ENCODE measurements at places on chromosomes 6 and 20.

- peak; percentile 100 for DNase-seq
Observed at GRCh38 chr6:161406646-161407045, 132.8 kb upstream of the AGPAT4 start.

- DNase-seq, result no peak
Observed at GRCh38 chr6:14711704-14712379, 534.0 kb upstream of the JARID2 start.

GRCh38 chr6:65790666-65791065 lies 83.6 kb upstream of the EYS start:
- DNase-seq, result no peak

- DNase-seq, result no peak
Observed at GRCh38 chr6:156650896-156651390, 126.2 kb upstream of the ARID1B start.

DNA sequence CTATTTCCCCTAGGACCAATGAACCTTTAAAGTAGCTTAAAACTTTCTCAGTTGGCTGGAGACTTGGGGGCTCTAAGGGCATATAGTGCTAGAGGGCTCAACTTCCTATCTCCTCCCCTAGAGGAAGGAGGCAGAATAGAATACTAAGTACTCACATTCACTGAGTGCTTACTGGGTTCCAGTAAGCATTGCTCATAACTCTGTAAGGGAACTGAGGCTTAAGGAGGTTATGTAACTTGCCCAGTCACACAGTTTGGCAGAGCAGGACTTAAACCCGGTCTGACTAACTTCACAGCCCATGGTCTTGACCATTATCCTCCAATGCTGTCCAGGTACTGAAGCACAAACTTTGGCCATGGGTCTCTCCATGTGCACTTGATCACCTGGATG lies 12.5 kb downstream of the SESN1 start:
- DNase-seq, result peak; percentile 75

DNA sequence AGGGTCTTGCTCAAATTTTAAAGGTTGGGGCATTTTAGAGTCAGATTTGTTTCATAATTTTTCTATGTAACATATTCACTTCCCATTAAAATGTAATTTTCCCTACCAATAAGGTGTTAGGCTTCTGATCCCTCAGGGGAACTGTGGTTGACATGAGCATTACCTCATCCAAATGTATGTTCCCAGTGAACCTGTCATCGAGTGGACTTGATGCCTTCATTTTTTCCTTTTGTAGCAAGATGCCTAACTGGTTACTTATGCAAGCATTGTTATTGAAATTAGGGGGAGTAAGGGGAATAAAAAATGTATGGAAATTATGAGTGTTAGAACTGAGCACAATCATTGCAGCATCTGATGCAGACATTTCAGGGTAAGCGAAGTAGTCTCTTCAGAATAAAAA lies 360.5 kb downstream of the BCKDHB start:
- DNase-seq, result no peak

GRCh38 chr6:160730911-160731310 lies 28.9 kb downstream of the PLG start:
- no peak for DNase-seq

- DNase-seq, result no peak
Observed at GRCh38 chr20:23666698-23667097, 22.1 kb downstream of the CST4 start.

GRCh38 chr20:60512443-60512842 lies 554.2 kb downstream of the CDH26 start:
- peak; percentile 7 for DNase-seq

GRCh38 chr6:16049168-16049567 lies 79.7 kb upstream of the MYLIP start:
- peak; percentile 7 for DNase-seq

DNA sequence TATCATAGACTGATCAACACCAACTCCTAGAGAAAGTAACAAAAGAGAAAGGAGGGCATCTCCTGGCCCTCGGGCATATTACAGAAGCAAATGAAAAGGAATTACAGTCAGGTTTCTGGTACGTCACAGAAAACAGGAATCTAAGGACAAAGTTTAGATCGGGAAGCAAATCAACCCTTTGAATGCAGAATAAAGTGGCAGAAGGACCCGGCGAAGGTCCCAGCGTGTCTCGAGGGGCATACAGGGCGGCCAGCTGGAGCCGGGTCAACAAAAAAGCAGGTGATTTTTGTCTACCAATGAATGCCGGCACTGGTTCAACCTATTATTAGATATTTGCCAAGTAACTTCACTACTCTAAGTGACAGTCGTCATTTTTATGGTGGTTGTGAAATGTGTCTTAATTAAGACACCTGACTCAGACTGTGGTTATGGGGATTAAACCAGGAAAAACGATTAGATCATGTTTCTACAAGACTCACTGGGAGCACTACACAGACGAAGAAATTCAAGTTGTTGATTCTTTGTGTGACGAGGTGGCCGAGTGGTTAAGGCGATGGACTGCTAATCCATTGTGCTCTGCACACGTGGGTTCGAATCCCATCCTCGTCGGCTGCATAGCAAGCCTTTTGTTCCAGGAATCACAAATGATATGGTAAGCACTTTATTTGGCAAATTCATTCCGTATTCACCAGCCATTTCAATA lies 12.4 kb upstream of the ZSCAN9 start:
- DNase-seq, result peak; percentile 96

- no peak for DNase-seq
Observed at GRCh38 chr6:33445119-33445603, 9.2 kb upstream of the ZBTB9 start.

Data from bronchial epithelial cell (primary cell).